ENCODE measurements at places on chromosomes 4 and X.

DNA sequence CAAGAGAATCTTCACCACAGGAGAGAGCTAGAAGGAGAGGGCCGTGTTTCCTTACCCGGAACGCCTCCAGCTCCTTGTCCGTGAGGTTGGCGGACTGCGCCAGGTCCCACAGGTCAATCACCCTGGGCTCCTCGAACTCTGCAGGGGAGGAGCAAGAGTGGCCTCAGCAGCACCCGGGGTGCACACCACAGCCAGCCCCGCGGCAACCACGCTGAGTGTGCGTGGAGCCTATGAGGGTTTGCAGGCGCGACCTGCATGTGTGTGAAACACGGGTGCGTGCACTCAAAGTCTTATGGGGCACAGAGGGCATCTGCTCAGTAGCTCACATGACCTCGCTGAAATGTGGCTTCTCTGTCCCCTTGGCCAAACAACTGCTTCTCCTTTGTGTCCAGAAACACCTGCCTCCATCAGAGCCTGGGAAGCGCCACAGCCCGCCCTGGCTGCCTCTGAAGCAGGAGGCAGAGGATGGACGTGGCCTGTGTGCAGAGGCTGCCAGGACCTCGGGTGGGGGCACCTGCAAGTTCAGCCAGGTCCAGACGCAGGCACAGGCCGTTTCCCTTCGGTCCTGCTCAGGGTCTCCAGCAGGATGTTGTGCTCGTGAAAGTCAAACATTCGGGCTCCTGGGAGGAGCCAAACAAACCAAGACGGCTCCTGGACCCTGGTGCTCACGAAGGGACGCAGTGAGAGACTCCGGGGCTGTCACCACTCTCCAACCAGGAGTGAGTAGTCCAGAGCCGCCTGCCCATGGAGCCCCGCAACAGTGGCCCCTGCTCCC lies 16.0 kb downstream of the LRPAP1 start:
- no peak for DNase-seq

DNA sequence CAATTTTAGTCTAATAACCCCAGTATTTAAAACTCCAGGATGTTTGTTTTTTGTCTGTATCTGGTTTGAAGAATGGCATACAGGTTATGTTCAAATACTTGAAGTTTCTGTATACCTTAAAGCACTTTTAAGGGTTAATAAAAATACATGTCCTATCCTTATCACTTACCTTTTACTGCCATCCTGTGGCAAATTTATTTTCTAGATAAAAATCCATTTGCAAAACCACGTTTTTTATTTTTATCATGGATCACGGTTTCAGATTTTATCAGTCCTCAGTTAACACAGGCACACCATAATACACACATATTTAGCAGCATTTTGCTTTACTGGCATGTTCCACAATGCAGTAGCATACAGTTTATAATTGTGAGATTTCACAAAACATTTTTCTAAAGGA lies 113.3 kb upstream of the H2AZ1 start:
- DNase-seq = no peak

DNA sequence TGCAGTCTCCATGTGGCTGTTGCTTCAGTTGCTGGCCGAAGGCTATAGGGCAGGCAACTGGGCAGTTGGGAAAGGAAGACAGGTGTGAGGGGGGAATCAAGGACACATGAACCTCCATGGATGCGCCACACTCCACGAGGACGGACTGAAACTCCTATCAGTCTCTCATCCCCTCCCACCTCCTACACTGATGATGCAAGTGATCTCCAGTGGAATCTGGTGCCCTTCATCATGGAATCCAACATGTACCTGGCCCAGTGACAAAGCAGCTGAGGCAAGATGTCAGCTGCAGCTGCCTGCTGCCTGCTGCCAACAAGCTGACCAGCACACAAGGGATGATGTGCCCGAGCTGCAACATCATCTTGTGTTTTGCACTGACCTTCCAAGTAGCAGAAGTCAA lies 26.0 kb upstream of the MGST2 start:
- no peak for DNase-seq

DNA sequence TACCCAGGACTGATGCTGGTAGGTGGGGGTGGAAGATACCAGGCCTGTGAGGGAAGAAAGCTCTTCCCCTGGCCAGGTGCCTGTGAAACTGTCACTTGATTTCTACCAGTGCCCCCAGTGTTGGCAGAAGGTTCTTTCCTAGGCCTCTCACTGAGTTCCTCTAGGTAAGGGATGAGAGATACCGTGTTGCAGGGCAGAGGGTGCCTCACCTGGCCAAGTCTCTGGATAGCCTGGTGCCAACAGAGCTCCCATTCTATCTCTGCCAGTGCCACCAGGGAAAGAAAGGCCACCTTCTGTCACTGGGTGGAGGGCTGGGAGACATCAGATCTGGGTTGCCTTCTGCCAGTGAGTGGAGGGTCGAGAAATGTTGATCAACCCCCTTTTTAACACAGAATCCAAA lies 94.1 kb downstream of the RTL5 start:
- DNase-seq = no peak

GRCh38 chr4:41620594-41621256 lies 82.8 kb downstream of the LIMCH1 start:
- DNase-seq = no peak

GRCh38 chr4:59570860-59571476 lies 1629.2 kb upstream of the ADGRL3 start:
- DNase-seq = no peak

DNA sequence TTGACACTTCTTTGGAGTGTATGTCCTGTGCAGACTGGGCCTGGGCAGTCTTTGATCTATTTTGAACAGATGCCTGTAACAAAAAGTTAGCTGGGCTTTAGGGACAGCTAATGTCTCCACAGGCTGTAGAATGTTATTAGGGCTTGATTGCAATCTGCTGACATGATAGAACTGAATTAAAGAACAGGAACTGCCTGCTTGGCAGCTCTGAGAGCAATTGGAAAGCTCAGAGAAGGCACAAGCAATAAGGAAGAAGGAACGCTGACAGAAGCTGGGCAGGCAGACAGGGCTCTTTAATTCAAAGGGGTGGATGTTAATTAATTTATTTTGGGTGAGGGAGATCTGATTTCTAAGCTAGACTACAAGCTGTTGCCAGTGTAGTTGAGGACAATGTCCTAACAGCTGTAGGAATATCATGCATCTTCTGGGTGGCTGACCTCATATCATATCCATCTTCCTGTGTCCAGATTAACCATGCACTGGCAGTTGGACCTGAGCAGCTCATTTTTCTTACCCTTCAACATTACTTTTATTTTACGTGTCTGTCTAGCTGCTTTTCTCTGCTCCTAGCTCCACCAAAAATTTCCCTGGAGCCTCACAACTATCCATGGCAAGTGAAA lies 20.7 kb upstream of the GRXCR1 start:
- DNase-seq = no peak

- DNase-seq = no peak
These were observed 423.9 kb upstream of the PITX2 start for GRCh38 chr4:111046811-111047210.

GRCh38 chr4:126748736-126749135 lies 884.0 kb upstream of the INTU start:
- no peak for DNase-seq

GRCh38 chrX:149145845-149146285 lies 359.2 kb downstream of the IDS start:
- DNase-seq = no peak

DNA sequence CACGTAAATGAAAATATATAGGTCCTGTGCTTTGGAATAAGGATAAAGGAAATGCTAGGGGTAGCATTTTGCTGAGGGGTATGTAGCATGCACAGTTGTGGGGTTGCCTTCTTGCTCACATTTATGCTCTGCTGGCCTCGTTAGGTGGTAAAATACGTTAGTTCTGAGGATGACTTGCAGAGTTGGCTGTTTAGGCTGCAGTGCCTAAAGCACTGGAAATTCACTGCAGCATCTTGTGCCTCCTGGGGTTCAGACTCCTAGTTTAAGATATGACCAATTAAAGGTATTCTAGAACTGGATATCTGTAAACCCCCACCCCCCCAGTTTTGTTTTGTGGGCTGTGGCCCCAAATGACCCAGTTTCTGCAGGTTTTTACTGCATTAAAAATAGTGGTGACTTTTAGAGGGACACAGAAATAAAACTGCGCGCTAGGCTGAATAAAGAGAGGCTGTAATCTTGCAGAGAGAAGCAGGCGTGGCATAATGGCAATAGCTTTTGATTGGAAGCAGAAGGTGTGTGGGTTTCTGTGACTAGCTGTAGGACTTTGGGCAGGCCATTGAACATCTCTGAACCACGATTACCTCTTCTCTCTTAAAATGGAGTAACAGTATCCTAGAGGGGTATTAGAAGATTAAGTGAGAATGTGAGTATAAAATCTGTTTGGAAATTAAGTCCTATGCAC lies 79.3 kb downstream of the REPS2 start:
- no peak for DNase-seq

GRCh38 chrX:77820091-77820727 lies 34.2 kb upstream of the ATRX start:
- DNase-seq = no peak

DNA sequence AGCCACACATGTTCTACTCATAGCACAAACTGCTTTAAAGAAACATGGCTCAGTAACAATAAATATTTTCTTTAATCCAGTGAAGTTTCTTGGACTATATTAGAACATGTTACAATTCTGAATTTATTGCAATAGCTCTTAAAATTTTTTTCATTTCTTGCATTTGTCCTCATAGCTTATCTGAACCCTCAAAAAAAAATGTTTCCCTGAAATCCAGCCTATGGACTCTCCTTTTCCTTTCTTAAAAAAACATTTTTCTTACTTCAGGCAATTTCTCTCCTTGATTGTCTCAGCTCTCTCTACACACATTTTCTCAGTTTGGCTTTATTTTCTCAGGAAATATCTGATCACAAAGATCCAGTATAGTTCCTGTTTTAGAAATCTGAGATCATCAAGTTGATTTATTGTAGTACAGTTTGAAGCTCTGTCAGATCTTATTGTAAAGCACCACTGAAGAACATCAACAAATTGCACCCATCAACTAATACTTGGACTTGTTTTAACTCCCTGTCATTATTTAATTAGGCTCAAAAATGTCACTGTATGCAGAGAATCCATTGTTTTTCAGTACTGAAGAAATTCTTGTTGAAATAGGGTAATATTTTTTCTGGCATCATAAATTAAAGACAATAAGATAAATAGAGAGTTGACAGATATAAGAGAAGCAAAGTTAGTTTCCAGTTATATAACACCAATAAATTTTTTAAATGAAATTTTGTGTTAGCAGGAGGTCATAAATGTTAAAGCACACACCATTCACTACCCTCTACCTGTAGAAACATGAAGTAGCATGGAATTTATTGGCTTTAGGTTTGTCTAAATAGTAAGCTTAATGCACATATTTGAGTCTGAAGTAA lies 317.7 kb downstream of the ARHGAP24 start:
- DNase-seq = no peak

DNA sequence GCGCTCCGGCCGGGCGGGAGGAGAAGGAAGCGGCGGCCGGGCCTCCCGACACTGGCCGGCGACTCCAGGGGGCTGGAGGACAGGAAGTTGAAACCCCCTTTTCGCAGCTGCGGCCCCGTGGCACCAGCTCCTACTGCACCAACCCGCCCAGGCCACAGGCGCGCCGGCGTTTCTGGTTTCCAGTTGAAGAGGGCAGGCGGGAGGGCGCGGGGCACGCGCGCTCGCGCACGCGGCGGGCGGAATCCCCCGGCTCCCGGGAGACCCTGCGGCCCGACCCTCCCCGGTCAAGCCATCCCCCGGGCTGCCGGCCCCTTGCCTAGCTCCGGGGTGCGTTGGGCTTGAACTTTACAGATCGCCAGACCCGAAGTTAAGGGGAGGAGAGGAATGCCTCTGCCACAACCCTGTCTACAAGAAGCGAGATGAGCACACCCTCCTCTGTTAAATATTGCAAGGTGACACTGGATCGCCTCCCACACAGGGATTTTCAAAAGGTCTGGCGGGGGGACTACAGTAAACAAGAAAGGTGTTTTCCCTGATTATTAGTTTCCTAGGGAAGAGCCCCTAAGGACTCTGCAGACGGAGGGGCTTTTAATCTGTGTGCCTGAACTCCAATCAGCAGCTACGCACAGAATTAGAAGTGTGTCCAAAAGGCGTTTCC lies 1.4 kb downstream of the ELOVL6 start:
- DNase-seq = peak; percentile 46

DNA sequence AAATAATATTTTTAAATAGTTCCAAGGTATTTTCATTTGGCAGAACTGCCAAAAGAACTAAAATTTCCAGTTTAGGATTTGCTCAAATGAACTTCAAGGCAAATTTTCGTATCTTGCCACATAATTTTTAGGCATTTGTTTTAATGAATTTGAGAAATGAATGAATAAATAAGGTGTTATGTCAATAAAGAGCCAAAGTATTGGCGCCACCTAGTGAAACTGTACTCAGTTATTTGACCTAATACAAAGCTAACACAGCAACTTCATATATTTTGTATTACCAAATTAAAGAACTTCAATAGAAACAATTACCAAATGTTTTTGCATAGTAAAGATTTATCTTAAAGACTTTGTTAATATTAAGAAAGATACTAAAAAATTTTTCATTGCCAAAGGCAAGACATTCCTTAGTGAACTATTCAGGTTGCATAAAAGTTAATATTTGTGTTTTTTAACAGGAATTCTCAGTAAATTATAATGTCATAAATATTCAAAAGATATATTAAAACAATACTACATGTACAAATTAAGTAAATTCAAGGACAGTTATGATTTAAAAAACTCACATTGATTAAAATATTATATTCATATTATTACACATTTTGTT lies 50.3 kb downstream of the STPG2 start:
- DNase-seq = no peak

- peak; percentile 10 for DNase-seq
These were observed 30.2 kb upstream of the CYP4V2 start for GRCh38 chr4:186161138-186161537.

- no peak for DNase-seq
These were observed 45.6 kb downstream of the PPP2R2C start for GRCh38 chr4:6426571-6427438.

DNA sequence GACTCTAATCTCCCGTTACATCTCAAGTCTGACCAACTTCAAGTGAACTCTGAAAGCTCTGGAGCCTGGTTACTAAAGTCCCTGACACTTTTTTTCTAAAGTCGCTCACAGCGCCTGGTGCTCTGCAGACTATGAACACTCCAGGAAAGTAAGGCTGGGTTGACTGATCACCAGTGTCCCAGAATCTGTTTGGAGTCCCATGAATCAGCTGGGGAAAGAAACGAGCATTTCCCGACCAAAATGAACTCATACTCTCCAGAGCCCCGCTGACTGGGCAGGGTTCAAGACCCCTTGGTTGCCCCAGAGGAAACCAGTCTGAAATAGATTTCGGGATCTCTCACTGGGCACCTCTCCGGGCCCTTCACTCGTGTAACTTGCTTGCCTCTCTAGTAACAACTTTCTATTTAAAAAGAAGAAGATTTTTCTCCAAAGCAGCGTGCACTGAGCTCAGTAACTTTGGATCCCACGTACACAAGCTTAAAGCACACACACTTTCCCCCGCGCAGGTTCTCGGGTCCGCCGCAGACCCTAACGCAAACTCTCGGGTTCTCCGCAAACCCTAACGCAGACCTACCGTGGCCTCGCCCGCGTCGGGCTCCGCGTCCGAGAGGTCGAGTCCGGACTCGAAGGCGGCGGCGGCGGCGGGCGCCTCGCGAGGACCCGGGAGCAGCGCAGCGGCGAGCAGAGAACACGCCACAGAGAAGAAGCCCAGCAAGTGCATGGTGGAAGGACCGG lies 964 bp downstream of the VEGFC start:
- DNase-seq = no peak
